Activated naive CD4-positive, alpha-beta T cell treated with Interleukin-2 at 50 U/mL for 16 hours (primary cell): ENCODE measurements at places on chromosomes 4 and X.
A peak's percentile ranks its signal among the peaks of the same experiment; 100 is the strongest.

- DNase-seq: no peak
These were observed at the start of gene TLL1 for GRCh38 chr4:165872461-165873297. Gene TLL1, plus strand, starts transcription at chr4:165873237. Its CDS starts 668 bp downstream, at chr4:165873905.

DNA sequence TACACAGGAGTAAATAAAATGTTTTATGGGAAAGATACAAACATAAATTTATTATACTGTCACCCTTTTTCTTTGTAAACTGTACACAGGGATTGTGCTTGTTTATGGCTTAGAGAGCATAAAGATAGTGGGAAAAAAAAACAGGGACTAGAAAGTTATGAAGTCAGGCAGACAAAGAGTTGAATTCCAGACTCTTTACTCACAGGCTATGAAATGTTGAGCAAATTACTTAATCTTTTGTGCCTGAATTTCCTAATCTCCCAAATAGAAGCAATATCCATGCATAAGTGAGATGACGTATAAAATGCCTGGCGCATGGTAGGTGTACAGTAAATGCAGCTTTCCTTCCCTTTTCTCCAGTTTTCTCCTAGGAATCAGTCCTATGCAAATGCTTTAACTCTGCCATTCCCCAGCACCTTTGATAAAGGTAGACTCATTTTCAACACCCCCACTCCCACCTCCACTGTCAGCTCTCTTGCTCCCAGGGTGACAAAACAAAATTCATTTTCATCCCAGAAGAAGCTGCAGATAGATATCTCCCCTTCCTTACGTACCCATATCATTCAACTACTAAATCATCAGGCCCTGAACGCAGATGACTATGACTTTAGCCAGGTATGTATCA, 44.5 kb upstream of the BTC start:
- DNase-seq: no peak

DNA sequence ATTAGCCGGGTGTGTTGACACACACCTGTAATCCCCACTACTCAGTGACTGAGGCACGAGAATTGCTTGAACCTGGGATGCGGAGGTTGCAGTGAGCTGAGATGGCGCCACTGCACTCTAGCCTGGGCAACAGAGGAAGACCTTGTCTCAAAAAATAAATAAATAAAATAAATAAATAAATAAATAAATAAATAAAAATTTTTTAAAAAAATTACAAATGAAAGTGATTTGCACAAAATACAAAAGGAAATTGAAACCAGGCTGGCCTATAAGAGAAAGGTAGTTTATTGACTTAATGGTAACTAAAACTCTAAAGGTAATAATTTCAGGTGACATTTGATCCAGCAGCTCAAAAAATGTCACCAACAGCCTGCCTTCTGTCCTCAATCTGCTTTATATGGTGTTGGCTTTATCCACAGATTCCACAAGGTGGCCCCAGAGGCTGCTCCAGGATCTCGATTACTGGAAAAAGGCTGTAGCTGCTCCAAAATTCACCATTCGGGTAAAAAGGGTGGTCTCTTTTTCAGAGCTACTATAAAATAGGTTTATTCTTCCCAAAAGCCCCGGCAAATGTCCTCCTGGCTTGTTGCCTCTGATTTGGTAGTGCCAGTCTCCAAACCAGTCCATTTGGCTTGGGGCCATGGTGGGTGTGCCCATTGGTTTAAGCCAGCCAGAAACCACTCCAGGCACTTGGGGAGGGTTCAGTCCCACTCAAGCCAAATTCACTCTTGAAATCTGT, 61.4 kb upstream of the TRIM2 start:
- peak; percentile 48 for DNase-seq

- peak; percentile 69 for DNase-seq
These were observed 334.5 kb upstream of the NOCT start for GRCh38 chr4:138680989-138681604.

GRCh38 chr4:99572527-99573240, 1.9 kb upstream of the MTTP start:
- no peak for DNase-seq

GRCh38 chr4:98148856-98149255, 5.6 kb upstream of the STPG2 start:
- DNase-seq: no peak

- no peak for DNase-seq
These were observed 1947.1 kb upstream of the TENM3 start for GRCh38 chr4:180296036-180296599.

DNA sequence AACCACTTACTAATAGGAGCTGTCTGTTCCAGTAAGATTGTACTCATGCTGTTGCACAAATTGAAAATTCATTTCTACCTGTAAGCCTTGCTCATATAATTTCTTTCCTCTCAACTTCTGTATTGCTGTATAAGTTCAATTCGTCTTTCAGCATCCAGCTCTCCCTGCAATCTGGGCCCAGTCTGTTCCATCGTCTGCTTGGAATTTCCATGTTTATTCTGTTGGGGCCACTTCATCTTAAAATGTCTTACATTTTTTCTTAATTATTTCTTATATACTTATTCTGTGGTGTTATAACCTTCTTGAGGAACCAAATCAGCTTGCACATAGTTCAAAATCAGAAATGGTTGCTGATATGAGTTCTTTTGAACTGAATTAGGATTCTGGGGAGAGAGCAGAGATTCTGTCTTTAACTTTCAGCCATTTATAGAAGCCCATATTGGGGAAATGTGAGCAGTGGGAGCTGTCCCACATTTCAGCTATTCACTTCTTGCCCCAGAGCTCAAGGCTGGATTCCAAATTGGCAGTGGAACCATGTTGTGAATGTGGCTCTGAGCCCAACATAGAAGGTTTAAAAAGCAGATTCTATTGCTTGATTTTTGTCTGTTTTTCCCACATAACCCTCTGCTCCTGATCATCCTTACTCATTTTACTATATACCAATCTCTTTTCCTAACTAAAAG, 291.9 kb downstream of the BMPR1B start:
- DNase-seq: no peak

DNA sequence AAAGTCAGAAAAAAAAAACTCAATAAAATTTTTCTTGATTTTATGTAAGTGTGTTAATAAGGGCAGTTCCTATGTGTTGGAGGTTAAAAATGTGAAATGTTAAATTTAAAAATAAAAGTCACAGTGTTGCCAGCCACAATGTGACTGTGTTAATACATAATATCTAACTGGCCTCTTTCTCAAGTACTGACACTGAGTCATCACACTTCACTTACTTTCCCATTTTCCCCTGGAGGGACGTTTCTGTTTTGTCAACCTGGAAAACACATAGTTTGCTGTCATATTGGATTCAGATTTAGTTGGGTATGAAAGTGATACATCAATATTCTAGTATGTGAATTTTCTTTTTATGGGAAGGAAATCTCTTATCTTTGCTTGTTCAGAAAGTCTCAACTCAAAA, 46.4 kb downstream of the ARHGEF38 start:
- no peak for DNase-seq

DNA sequence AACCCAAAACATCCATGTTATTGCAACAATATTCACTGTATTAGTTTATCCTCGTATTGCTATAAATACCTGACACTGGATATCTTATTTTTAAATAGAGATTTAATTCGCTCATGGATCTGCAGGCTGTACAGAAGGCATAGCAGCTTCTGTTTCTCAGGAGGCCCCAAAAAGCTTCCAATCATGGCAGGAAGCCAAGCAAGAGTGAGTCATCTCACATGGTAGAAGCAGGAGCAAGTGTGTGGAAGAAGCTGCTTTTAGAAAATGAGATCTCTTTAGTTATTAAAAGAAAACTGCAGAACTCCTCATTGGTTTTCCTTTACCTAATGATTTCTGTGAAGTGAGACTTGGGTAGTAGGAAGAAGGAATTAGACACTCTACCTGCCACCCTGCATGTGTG, 16.4 kb downstream of the ZNF732 start:
- no peak for DNase-seq

- DNase-seq: no peak
These were observed 39.6 kb upstream of the SRPX start for GRCh38 chrX:38260231-38260630.

DNA sequence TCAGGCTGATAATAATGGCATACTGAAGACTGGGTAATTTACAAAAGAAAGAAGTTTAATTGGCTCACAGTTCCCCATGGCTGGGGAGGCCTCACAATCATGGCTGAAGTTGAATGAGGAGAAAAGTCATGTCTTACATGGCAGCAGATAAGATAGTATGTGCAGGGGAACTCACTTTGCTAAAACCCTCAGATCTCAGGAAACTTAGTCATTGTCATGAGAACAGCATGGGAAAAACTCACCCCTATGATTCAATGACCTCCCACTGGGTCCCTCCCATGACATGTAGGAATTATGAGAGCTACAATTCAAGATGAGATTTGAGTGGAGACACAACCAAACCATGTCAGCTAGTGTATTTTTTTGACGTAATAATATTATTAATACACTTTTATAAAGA, 149.8 kb upstream of the BOD1L1 start:
- DNase-seq: no peak
